ENCODE measurements at places on chromosomes 4 and X.

DNA sequence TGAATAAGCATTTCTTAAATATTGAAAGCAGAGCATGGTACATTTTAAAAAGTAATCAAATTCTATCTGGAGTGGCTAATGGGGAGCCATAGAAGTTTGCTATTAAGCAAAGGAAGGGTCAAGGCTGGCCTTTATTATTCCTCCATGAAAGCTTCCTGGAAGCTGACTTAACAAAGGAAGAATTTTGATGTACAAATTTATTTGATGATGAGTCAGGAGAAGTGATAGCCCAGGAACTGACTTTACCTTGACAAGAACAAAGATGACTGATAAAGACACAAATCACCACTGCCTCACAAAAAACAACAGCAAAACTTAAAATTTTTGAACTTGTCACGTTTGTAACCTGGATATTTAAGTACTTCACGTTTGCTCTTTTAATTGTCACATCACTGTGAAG lies 872.1 kb downstream of the PCDH7 start:
- no peak for DNase-seq

DNA sequence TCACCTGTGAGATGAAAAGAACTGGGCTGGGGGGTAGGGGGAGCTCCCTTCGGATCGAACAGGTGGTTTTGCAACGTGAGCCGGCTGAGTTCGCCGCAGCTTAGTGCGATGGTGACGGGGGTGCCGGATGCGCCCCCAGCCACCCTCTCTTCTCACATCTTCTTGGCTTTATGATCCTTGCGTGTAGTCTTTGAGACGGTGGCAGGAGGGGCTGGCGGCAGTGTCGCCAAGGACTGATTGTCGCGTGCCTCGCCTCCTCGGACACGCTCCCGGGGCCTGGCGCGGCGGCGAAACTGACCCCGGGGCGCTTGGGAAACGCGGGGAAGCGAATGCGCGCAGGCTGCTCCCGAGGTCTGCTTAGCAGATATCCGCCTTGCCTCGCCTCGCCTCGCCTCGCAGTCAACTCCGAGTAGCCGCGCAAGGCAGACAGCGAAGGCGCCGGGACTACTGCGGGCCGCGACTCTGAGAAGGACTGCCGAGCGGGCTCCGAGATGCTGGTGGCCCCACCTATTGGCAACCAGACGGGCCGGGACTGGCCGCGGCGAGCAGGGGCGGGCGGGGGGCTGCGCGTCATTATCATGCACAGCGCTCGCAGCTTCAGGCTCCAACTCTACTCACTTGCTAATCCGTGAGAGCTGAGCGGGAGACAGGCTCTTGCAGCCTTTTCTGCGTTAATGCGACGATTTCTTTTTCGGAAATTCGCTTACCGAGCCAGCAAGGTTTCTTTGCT lies 1.5 kb downstream of the GRID2 start:
- DNase-seq: peak; percentile 80

DNA sequence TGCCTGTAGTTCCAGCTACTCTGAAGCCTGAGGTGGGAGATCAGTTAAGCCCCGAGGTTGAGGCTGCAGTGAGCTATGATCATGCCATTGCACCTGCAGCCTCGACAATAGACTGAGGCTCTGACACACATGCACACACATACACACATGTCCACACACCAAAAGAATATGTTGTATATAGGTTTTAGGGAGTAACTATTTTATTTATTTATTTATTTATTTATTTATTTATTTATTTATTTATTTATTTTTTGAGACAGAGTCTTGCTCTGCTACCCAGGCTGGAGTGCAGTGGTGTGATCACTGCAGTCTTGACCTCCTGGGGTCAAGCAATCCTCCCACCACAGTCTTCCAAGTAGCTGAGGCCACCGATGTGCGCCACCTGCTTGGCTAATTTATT lies 78.3 kb downstream of the DCLK2 start:
- no peak for DNase-seq

- DNase-seq: no peak
Observed at GRCh38 chr4:73731968-73732610, 8.3 kb upstream of the CXCL8 start.

- no peak for DNase-seq
Observed at GRCh38 chrX:47687263-47687662, 28.3 kb upstream of the UXT start.

DNA sequence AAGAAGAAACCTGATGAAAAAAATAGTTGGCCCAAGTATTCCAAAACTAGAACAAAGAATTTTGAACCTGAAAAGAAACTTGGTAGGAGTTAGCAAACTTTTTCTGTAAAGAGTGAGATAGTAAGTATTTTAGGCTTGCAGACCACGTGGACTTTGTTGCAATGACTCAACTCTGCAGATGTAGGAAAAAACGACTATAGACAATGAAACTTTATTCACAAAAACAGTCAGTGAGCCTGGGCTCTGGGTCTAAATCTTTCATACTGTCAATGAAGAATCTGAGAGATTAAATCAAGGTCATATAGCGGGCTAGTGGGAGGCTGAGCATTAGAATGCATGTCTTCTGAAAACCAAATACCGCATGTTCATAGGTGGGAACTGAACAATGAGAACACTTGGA lies 23.0 kb downstream of the SH3D19 start:
- no peak for DNase-seq

- DNase-seq: no peak
Observed at GRCh38 chrX:22060415-22061280, 28.5 kb downstream of the PHEX start.

- DNase-seq: no peak
Observed at GRCh38 chr4:177464026-177464425, 21.8 kb upstream of the AGA start.

GRCh38 chr4:76948443-76949275 lies 893 bp upstream of the SEPTIN11 start:
- DNase-seq: no peak

GRCh38 chr4:53189011-53189410 lies 176.8 kb downstream of the SCFD2 start:
- DNase-seq: no peak

DNA sequence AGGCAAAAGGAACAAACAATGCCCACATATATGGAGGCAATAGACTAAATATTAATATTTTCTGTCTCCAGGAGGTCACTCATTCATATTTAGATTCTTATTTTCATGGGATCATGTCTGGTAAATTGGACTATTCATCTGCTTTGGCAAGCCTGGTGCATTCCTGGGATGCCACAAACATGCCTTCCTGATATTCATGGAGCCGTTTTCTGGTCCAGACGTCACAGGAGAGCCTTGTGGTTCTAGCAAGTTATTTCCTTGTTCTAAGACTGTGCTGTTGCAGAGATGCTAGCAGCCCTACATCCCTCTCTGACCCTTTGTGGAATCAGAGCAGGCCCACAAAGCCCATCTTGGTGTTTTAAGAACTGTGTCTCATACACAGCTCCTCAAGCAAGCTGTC lies 16.1 kb upstream of the EXOSC9 start:
- no peak for DNase-seq
